ENCODE measurements at places on chromosomes 3 and 15. TPM values are rescaled to one million over a fixed set of nuclear protein-coding genes. Genes with fewer than 3 reads are reported as not detected.

The SLC2A2 gene
- not detected for total RNA-seq

The FILIP1L gene
- 1.3 TPM for total RNA-seq

The UROC1 gene
- total RNA-seq, result not detected

The SH2D7 gene
- not detected for total RNA-seq

The ALDH1L1 gene
- 2.8 TPM for total RNA-seq

The CADM2 gene
- 120 TPM for total RNA-seq

The ATP2B2 gene
- 109 TPM for total RNA-seq

The ARGFX gene
- total RNA-seq, result not detected

The SMCO1 gene
- not detected for total RNA-seq

The DNAH12 gene
- total RNA-seq, result 1.6 TPM

All from parietal lobe (tissue), 2 donors.